H9 (cell line): ENCODE measurements at places on chromosomes 5 and 9.

DNA sequence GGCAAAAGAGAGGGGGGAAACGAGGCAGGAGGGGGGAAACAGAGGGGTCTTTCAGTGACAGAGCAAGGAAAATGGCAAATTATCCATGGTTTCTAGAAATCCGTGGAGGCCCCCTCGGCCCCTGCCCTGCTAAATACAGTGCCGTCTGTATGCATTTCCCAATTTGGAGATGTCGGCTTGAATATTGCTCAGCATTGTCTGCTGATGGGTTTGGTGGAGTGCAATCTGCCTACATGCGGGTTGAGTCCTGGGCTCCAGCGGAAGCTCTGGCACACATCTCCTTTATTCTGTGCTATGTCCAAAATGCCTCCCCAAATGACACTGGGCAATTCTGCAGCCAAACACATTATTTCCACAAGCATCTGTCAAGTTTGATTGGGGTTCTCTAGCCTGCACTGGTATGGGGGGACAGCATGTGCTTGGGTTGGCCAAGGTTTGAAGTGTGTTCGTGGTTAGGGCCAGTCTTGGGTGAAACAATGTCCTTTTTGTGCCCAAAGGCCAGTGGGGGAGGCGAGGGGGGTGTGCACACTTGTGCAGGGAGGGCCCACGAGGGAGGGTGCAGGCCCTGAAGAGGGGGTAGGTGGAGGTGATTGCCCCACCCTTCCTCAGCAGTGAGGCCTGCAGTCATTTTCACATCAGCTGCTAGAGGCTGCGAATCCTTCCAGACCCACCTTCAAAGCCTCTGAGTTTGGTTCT is 6.2 kb upstream of the NEUROG1 start:
- no peak for DNase-seq

GRCh38 chr5:8865266-8865665 is 680.6 kb downstream of the SEMA5A start:
- DNase-seq: no peak

DNA sequence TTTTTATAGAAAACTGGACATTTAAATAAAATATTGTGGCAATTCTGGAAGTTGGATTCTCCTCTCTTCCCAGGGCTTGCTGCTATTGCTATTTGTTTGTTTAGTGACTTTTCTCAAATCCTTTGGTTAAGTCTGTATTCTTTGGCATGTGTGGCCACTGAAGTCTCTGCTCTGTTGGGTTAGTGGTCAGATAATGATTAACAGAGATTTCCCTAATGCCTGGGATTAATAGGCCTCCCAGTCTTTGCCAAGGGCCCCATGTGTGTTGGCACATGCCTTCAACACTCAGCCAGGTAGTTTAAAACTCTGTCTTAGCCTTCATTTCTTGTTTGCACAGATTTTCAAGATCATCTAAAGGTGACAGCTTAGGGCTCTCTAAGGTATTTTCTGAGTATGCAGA is 92.8 kb upstream of the EPB41L4A start:
- DNase-seq: no peak

- no peak for DNase-seq
These were observed 260.9 kb downstream of the KIF4B start for GRCh38 chr5:155274484-155274883.

- DNase-seq: no peak
These were observed 74.5 kb upstream of the CTSL start for GRCh38 chr9:87651431-87651830.

GRCh38 chr9:125743682-125744428 is 3.3 kb upstream of the PBX3 start:
- no peak for DNase-seq

DNA sequence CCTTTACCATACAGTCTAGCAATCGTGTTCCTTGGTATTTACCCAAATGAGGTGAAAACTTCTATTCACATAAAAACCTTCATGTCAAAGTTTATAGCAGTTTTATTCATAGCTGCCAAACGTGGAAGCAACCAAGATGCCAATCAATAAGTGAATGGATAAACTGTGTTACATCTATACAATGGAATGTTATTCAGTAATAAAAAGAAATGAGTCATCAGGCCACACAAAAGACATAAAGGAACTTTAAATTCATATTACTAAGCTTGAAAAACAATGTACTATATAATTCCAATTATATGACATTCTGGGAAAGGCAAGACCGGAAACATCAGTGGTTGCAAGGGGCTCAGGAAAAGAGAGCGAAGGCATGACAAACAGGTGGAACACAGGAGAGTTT is 679.9 kb downstream of the ISL1 start:
- DNase-seq: no peak

DNA sequence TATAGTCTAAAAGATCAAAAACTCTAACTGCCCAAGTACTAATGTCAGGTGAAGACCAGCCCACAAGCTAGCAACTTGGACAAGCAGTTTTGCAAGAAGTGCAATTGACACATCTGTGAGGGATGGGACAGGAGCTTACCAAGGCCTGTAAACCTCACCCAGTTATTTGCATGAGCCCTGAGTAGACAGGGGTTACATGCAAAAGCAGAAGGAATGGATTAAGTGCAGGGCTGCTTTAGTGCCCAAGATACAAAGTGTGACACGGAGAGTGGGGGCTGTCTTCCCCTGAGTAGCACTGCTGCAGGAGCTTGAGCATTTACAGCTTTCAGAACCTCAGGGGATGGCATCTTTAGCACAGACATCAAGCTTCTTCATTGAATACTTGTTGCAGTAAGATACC is 286.7 kb downstream of the ELAVL2 start:
- no peak for DNase-seq
